ENCODE measurements at places on chromosomes 4 and X.
A peak's percentile ranks its signal among the peaks of the same experiment; 100 is the strongest.

- DNase-seq: peak; percentile 22
Observed at GRCh38 chr4:85445050-85445639, 29.8 kb upstream of the ARHGAP24 start.

- no peak for DNase-seq
Observed at GRCh38 chrX:48493890-48494364, 14.9 kb upstream of the PORCN start.

DNA sequence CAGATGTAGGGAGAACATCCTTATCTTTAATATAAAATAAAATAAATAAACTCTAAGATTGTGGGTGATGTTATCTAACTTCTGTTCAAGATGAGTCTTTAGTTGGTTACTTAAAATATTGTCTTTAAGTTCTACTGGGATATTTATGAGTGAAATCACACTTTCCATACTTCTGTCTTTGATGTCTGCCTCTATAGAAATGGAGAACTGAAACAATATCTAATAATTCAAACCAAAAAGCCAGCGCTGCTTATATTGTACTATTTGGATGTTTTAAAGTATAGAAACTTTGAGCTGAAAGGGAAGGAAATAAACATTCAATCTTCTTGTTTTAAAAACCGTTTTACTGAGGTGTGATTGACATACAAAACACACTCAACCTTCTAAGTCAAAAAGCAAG is 44.8 kb upstream of the RPS6KA3 start:
- no peak for DNase-seq

GRCh38 chr4:108622022-108622421 is 1.6 kb downstream of the RPL34 start:
- DNase-seq: no peak

DNA sequence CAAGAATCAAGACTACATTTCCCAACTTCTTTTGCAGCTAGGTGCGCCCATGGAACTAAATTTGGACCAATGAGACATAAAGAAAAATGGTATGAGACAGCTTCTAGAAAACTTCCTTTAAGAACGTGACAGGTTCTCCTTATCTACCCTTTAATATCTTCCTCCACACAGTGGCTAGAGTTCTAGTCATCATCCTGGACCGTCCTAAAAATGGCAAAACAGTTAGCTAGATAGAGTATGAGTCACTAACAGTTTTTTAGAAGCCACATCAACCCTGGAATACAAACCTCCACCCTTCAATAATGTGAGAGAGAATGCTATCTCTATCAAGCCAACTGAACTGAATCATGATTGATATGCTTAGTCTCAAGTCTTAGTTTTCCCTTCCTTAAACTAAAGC is 267.9 kb upstream of the SLC7A11 start:
- no peak for DNase-seq

DNA sequence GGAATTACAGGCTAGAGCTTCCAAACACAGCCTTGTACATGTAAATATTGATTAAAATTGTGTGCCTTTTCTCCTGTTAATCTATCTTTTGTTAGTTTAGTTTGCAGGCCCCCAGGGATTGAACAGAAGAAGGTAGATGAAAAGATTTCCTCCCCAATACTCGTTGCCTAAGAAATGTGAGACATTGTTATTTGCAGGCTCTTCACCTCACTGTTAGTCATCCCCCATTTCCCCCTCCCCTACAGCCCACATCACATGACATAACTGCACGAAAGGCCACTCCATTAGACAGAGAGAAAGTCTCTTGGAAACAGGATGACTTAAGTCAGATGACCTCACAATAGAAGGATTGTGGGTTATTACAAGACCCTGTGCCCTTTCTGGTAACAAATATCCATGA is 13.3 kb upstream of the MID1 start:
- DNase-seq: peak; percentile 65

DNA sequence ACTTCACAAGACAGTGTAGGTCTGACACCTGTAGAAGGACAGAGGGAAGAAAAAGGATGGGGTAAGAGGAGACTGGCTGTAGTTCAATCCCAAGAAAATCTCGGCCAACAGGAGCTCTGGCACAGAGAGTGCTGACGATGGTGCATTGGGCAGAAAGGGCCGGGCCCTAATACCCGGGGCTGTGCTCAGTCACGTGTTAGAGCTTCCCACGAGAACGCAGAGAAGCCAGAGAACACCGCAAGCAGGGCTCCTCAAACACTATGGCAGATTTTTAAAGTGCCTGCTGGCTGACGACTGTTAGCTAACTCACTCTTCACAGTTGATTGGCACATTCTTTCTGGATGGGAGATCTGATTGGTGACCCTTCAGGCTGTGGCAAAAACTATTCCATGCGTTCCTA is 35.5 kb downstream of the EREG start:
- DNase-seq: no peak

DNA sequence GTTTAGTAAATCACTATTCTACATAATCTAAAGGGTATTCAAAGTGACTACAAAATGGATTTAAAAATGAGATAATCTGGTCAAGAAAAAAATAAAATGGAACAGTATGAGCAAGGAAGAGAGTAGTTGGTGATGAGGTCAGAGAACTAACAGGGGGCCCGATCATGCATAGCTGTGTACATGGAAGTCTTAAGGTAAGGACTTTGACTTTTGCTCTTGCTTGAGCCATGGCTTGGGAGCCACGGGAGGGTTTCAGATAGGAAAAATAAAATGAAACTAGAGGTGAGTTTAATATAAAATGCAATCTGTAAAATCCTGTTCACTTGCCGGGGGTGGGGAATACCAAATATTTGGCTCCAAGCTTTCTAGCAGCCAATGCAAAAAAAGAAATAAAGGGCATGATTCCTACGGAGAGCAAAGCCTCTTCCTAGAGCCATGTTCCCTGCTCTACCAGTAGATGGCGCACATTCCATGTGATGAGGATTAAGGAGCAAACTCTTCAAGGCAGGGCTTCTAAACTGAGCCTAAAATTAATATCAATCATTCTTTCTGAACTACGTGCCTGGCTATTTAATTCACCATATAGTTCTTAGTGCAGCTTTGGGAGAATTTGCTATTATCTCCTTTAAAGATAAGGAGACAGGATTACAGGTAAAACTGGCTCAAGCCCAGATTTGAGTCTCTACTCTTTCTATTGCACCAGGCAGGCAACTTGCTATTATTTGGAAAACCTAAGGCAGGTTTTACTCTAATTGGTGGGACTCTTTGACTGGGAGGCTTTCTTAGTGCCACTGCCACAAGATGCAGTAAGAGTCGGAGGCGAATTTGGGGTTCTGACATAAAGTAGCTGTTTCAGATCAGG is 6.8 kb upstream of the CLCN5 start:
- no peak for DNase-seq

DNA sequence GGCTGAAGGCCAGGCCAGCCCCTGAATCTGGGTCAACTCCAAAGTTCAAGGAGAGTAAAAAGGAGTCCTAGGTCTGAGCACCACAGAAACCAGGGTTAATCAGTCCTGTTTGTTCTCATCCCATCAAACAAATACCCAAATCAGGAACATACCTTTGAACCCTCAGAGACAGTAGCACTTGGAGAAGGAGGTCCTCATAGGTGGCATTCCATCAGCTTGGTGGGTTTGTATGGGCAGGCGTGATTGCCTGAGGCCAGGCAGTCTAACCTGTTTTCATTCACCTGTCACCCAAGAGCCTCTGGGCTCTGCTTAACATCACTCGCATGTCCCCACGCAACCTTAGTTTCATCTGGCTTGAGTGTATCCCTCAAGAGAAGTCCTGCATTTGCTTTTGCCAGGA is 17.5 kb upstream of the MBTPS2 start:
- no peak for DNase-seq

GRCh38 chrX:49853661-49854060 is 24.6 kb downstream of the PAGE4 start:
- no peak for DNase-seq

- no peak for DNase-seq
Observed at GRCh38 chr4:6328526-6328925, 58.9 kb downstream of the WFS1 start.

GRCh38 chr4:187227907-187228704 is 504.4 kb upstream of the FAT1 start:
- no peak for DNase-seq

- no peak for DNase-seq
Observed at GRCh38 chr4:149702414-149703293, 113.0 kb downstream of the IQCM start.

- DNase-seq: no peak
Observed at GRCh38 chrX:39750848-39751247, 346.9 kb downstream of the BCOR start.

- DNase-seq: no peak
Observed at GRCh38 chr4:112517067-112517634, 1.2 kb upstream of the NEUROG2 start.

DNA sequence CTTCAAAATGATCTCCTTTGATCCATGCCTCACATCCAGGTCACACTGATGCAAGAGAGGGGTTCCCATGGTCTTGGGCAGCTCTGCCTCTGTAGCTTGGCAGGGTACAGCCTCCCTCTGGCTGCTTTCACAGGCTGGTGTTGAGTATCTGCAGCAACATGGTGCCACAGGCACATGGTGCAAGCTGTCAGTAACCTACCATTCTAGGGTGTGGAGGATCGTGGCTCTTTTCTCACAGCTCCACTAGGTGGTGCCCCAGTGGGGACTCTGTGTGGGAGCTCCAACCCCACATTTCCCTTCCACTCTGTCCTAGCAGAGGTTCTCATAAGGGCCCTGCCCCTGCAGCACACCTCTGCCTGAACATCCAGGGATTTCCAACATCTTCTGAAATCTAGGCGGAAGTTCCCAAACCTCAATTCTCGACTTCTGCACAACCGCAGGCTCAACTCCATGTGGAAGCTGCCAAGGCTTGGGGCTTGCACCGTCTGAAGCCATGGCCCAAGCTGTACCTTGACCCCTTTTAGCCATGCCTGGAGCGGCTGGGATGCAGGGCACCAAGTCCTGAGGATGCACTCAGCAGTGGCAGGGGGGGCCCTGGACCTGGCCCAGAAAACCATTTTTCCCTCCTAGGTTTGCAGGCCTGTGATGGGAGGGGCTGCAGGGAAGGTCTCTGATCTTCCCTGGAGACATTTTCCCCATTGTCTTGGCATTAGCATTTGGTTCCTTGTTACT is 137.8 kb upstream of the NUDT6 start:
- DNase-seq: no peak

GRCh38 chrX:40496728-40497127 is 84.0 kb upstream of the ATP6AP2 start:
- no peak for DNase-seq

GRCh38 chrX:112577146-112577545 is 102.6 kb downstream of the LHFPL1 start:
- DNase-seq: no peak

GRCh38 chrX:124086411-124086810 is 124.9 kb downstream of the STAG2 start:
- DNase-seq: no peak

- no peak for DNase-seq
Observed at GRCh38 chrX:134315866-134316265, 78.9 kb downstream of the CCDC160 start.

- no peak for DNase-seq
Observed at GRCh38 chr4:126269106-126269505, 954.4 kb downstream of the FAT4 start.

DNA sequence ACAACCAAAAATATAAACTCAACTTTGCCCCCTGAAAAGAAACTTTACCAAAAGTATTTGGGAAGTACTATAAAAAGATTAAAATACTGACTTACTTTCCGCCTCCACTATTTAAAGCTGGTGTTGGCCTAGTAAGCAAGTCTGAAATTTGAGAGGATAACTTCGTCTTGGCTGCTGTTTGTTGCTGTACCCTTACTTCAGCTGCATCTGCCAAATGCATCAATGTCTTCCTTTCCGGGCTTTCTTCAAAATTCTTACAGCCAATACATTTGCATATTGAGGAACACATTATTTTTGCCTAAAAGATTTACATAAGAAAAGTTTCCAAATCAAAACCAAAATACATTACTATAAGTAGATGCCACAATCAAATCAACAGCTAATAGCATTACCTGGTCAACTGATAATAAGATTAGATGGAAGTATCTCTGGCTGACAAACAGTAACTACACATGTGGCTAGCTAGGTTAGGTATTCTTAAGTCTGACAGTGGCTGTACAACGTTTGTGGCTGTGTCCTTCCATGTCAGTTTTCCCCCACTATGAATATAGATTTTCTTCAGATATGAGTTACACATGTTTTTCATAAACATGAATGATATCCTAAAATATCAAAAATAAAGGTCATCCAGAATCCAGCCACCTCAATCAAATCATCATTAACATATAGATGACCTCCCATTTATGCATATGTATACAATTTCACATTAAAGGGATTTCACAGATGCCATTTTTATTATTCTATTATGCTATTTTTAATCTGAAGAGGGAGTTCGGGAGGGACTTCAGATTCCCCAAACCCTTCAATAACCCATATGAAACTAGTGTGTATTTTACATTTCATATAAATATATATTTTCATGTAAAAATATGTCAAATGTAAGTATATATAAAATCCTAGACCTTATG is 30.6 kb downstream of the THAP9 start:
- no peak for DNase-seq

DNA sequence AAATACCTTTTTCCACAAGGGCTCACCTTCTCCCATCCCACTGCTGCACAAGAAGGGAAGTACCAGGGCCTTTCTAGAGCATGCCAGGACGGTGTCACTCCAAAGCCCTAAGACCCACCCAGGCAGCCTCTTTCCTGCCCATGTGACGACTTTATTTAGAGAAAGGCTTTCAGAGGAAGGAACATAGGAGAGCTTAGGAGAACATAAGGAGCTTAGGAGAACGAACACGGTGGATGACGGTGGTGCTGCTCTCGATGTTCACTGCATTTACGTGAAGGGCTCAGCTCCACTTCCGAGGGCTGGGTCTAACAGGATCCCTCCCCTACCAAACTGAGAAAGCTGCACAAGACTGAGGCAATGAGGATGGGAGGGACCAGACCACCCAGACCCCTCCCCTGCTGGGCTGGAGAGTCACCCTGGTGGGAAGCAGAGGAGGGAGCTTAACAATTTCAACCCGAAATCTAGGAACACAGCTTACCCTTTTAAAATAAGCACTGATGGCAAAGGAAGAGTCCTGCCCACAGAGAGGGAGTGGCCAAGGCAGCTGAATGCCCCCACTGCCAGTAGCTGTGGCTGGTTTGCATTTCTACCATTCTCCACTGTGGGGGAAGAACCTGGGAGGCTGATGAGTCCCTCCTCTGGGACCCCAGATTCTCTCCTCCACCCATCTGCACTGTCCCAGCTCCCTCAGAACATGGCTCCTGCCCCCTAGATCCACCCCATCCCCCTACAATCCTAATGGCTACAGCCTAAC is 29.8 kb downstream of the ZFYVE28 start:
- DNase-seq: peak; percentile 72

- no peak for DNase-seq
Observed at GRCh38 chr4:11179796-11180195, 248.9 kb downstream of the HS3ST1 start.

DNA sequence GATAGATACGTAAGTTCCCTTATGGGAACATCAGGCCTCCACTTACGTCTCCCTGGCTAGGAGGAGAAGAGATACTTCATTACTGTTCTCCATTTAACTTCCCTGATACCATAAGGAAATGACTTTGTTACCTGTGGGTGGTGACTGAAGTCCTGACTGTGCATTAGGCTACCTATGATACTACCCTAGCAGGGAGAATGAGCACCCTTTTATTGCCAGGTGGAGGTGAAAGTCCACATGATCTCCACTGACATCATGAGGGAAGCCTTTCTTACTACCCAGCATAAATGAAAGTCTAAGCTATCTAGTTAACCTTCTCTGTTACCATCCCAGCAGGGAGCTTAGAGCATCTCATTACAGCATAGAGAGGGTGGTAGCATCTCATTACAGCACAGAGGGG is 24.4 kb upstream of the LAMTOR3 start:
- no peak for DNase-seq

All from retinal pigment epithelial cell (primary cell).